ENCODE measurements at places on chromosomes 13 and 19.

GRCh38 chr13:106533943-106534638, 1.4 kb downstream of the EFNB2 start:
- peak; percentile 32 for DNase-seq

DNA sequence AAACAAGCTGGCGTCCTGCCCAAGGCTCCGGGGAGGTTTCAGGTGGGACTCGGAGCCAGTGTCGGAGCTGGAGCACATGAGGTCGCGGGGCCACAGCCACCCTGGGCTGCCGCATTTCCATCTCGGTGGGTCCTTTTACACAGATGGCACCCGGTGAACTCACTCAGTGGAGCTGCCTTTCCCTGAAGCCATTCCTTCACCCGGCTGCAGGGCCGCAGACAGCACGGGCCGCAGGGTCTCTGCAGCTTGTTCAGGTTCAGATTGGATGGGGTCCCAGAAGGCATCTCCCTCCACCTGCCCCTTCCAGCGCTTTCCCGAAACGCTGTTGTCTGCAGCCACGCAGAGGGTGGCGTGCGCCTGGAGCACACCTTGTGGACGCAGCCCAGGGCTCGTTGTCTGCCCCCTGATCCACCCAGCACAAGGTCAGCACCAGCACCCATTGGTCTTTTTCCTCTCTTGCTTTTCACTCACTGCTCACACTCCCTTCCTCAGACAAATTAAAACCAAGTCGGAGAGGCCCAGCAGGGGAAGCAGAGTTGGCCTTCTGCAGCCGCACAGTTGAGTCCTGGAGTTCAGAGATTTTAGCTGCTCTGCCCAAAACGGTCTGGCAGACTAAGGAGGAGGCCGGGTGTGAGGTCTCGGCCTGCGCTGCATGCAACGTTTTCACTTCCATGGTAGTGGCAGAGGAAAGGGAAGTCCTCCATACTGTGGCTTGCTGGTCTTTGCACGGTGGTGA, 18.1 kb downstream of the MCF2L start:
- DNase-seq, result no peak

DNA sequence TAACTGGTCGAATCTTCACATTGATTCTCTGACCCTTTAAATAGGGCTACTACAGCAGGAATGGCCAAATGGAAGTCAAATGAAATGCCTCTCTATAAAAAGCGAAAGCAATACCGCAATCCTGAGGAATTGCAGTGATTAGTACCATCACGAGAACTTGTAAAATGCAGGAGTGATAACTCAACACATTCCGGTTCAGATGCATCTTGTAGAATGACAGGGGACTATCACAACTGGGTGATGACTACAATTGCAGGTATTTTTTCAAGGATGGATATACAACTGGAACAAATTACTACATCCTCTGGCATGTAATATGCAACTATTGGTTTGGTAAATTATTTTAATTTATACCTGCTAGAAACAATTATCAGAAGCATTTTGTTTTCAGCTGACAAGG, 140.4 kb downstream of the PCDH20 start:
- DNase-seq, result no peak

DNA sequence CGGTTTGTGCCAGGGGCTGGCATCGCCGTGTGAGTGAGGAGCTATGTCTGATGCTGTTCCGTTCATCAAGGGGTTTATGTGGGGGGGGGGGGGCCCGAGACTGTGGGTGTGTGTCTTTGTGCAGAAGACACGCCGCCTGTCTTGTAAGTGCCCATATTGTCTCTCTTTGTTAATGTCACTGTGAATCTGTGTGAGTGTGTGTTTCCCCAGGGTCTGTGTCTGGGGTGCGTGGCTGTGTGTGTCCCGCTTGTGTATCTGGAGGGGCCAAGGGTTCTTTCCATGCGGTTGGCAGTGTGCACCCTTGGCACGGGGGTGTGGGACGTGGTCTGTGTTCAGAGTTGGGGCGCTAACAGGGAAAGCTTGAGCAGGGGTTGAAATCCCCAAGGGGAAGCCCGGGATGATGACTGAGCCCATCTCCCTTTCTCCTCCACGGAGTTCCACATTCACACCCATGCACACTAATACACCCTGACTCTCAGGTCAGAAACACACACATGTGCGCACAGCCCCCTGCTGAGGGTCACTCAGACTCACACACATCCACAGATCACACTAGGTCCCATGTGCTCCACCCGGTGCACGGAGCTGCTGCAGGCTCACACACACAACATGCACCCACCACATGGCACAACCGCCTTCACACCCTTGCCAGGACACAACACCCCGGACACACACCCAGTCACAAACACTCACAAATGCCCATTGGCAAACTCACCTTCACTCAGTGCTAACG, 1.8 kb downstream of the NCAN start:
- no peak for DNase-seq

- DNase-seq, result peak; percentile 44
Measured at GRCh38 chr19:14369399-14370168, 11.7 kb upstream of the ADGRE5 start.

- no peak for DNase-seq
Measured at GRCh38 chr13:92589955-92590354, 636.7 kb upstream of the GPC6 start.

DNA sequence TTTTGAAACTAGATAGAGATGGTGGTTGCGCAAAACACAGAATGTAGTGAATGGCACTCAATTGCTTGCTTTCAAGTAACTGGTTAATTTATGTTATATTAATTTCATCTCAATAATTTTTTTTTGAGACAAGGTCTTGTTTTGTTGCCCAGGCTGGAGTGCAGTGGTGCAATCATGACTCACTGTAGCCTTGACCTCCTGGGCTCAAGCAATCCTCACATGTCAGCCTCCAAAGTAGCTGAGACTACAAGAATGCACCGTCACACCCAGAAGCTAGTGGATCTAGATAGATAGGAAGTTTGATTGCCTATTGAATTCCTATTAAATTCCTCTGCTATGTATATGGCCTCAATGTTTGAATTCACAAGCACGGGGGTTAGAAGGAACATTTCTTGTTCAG, 26.4 kb upstream of the ADGRE2 start:
- no peak for DNase-seq

DNA sequence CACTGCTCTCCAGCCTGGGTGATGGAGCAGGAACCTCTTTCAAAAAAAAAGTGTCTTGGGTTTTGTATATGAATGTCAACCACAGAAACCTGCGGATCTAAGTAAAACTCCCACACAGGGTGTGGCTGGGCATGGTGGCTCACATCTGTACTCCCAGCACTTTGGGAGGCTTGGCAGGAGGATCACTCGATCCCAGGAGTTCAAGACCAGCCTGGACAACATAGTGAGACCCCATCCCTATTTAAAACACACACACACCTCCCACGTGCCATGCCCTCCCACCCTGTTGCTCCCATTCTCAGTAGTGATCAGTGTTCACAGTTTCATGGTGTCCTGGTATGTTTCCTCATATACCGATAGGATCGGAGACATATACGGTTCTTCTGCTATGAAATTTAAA, 9.2 kb downstream of the TMED1 start:
- DNase-seq, result no peak

DNA sequence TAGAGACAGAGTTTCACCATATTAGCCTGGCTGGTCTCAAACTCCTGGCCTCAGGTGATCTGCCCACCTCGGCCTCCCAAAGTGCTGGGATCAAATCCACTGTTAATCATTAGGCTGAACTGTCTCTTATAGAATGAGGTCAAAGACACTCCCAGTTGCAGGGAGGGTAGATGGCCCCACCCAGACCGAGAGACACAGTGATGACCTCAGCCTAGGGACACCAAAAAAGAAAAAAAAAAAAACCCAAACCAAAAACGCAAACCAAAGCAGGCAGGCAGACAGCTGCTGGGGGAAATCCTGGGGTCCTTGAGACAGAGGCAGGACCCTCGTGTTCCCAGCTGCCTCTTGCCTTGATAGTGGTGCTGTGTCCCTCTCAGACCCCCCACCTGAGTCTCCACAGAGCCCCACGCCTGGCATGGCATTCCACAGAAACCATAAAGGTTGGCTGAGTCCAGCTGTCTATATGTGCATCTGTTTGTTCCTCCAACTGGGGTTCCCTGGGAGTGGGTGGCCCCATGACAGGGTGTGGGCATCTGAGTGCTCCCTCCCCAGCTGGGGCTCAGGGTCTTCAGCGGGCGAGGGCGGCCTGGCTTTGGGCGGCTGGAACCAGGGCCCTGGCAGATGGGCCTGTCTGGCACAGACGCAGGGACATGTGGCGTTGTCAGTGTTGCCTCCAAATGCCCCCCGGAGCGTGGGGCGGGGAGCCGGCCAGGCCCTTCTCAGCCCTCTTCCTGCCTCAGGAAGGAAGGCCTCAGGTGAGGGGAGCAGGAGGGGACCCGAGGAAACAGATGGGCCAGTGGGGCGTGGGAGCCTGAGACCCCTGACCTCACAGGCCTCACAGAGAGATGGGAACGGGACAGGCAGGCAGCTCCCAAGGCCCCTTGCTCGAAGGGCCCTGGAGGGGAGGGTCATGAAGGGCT, 5.2 kb downstream of the DAND5 start:
- peak; percentile 73 for DNase-seq

Measured in GM13976 (cell line).